ENCODE measurements at places on chromosomes 3 and 15. TPM values are rescaled to one million over a fixed set of nuclear protein-coding genes. Genes with fewer than 3 reads are reported as not detected.

DNA sequence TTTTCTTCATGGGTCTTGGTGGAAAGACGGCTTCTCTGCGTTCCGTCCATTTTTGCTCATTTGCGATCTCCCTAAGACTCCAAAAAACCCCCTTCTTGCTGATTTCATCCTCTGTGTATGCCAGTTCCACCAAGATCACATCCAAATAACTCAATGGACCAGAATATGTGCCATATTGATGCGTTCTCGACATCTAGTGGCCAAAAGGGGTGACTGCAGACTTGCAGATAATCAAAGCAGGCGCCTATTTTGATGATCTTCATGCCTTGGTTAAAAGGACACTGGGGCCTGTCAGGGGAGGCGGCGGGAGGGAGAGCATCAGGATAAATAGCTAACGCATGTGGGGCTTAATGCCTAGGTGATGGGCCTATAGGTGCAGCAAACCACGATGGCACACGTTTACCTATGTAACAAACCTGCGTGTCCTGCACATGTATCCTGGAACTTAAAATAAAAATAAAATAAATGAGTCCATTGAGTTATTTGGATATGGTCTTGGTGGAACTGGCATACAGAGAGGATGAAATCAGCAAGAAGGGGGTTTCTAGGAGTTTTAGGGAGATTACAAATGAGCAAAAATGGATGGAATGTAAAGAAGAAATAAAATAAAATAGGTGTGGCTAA lies 104.2 kb upstream of the RAD18 start:
- DNase-seq: peak; percentile 66
- H3K27me3 ChIP-seq: no peaks in the 10 kb centered on the region
- H3K4me1 ChIP-seq: no peaks in the 10 kb centered on the region
- peaks cover 10% of the 10 kb centered on the region for H3K36me3 ChIP-seq

GRCh38 chr3:154818676-154819255 lies 261.4 kb upstream of the MME start:
- no peak for DNase-seq
- H3K4me1 ChIP-seq: no peaks in the 10 kb centered on the region
- no peak overlapping the region for H3K4me3 ChIP-seq
- H3K27ac ChIP-seq: no peak overlapping the region
- H3K36me3 ChIP-seq: peaks cover 11% of the 10 kb centered on the region

DNA sequence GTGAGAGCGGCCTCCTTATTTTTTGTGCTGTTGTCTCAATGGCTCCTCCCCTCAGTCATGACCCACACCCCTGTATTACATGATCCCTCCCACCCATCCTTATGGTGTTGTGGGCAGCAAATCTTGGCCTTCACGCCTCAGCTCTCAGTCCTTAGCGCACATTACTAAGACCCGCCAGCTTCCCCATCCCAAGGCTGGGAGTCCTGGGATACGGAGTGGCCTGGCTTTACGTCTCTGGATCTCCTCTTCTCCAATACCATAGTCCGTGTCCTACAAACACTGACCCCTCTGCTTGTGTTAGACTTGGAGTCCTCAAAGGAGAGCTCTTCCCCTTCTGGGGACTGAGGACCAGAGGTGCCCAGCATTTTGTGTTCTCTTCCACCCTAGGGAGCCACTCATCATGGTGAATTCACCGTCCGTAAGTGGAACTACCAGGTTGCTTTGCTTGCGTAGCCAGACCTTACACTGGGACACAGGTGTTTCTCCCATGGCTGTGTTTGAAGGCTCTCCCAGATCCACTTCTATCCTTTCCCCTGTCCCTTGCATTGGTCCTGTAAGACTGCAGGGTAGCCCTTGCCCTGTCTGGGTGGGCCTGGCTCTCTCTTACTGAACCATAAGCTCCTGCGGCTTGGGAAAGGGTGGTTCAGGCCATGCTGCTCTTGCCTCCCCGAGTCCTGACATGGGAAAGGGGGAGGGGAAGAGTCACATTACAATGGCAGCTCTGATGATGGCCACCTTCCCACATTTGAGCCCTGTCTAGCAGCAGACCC lies 13.6 kb downstream of the GRM2 start:
- peaks cover 16% of the 10 kb centered on the region for H3K4me1 ChIP-seq
- peaks cover 1% of the 10 kb centered on the region for H3K27me3 ChIP-seq
- no peak overlapping the region for H3K4me3 ChIP-seq
- no peaks in the 10 kb centered on the region for H3K36me3 ChIP-seq
- H3K27ac ChIP-seq: peak overlapping the region; percentile 35

- no peak overlapping the region for H3K4me3 ChIP-seq
- no peaks in the 10 kb centered on the region for H3K36me3 ChIP-seq
- H3K4me1 ChIP-seq: peaks cover 34% of the 10 kb centered on the region
- H3K27ac ChIP-seq: no peak overlapping the region
Measured at GRCh38 chr3:66588340-66588847, 87.6 kb upstream of the LRIG1 start.

DNA sequence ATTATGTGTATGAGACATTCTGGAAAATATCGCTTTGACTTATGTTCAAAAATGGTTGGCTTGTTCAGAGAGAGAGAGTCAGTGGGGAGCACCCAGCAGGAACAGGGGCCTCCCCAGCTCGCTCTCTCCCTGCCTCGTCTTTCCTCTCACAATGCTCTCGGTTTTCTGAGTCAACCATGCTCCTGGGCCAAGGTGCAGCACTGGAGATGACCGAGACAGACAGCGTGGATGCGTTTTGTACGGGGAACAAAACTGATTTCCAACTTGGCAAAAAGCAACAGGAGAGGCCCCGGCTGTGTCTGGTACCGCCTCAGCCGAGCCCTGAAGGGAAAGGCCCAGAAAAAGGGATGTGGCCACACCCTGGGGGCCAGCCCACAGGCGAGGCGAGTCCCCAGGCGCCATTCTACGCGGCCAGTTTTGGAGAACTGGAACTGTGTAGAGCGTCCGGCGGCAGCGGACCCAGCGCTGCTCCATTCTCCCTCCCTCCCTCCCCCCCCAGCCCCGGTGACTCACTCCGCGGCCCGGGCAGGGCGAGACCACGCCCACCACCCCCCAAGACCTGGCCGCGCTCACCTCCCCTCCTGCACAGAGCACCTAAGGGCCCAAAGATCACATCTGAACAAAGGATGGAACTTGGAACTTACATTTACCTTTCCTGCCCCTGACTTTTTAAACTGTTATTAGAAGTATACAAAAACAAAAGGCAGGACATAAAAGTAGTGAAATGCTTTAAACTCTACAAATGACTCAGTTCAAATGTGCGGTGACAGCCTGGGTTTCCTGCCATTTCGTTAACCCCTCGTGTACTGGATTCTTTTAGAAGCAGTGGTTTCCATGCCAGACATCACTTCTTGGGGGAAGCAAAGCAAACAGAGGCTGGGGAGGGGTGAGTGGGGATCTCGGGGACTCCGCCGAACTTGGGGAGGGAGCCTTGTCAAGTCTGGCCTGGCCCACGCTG lies 12.7 kb downstream of the ATP10A start:
- DNase-seq: peak; percentile 53
- no peaks in the 10 kb centered on the region for H3K27me3 ChIP-seq
- H3K4me3 ChIP-seq: peak overlapping the region; percentile 77
- H3K36me3 ChIP-seq: no peaks in the 10 kb centered on the region
- peak overlapping the region; percentile 81 for H3K27ac ChIP-seq

Gene PLSCR4
- 3.8 TPM for total RNA-seq

DNA sequence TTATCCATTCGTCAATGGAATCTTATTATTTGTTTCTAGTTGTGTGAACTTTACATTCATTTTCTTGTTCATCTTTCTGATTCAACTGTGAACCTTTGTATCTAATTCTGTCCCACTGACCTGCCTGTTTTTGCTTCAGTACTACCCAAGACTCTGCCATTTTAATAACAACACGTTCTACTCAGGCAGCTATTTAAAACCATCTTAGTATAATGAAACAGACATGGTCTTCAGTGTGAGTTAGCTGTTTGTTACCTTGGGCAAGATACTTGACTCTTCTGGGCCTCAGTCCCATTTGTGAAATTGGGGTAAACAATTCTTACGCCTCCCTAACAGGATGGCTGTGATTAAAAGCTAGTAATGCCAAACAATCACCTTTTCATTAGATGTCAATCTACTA lies 1.6 kb downstream of the BTBD1 start:
- H3K4me1 ChIP-seq: peaks cover 10% of the 10 kb centered on the region
- no peak overlapping the region for H3K4me3 ChIP-seq
- H3K27ac ChIP-seq: peak overlapping the region; percentile 57
- peaks cover 9% of the 10 kb centered on the region for H3K36me3 ChIP-seq

DNA sequence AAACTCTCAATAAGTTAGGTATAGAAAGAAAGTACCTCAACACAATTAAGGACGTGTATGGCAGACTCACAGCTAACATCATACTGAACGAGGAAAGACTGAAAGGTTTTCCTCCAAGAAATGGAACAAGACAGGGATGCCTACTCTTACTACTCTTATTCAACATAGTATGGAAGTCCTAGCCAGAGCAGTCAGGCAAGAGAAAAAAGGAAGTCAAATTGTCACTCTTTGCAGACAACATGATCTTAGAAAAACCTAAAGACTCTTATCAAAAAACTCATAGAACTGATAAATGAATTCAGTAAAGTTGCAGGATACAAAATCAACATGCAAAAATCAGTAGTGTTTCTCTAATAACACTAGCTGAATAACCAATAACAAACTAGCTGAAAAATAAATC lies 96.0 kb downstream of the C3orf70 start:
- no peak for DNase-seq
- H3K27ac ChIP-seq: no peak overlapping the region
- H3K27me3 ChIP-seq: no peaks in the 10 kb centered on the region

- peaks cover 48% of the 10 kb centered on the region for H3K4me1 ChIP-seq
- H3K4me3 ChIP-seq: no peak overlapping the region
- DNase-seq: no peak
- peak overlapping the region; percentile 46 for H3K27ac ChIP-seq
- H3K36me3 ChIP-seq: peaks cover 40% of the 10 kb centered on the region
Measured at GRCh38 chr3:124780356-124780755, 50.1 kb downstream of the UMPS start.

- H3K27me3 ChIP-seq: no peaks in the 10 kb centered on the region
- H3K4me3 ChIP-seq: no peak overlapping the region
- no peaks in the 10 kb centered on the region for H3K36me3 ChIP-seq
- H3K27ac ChIP-seq: no peak overlapping the region
- peak; percentile 1 for DNase-seq
Measured at GRCh38 chr3:127688022-127688415, 15.3 kb downstream of the ABTB1 start.

DNA sequence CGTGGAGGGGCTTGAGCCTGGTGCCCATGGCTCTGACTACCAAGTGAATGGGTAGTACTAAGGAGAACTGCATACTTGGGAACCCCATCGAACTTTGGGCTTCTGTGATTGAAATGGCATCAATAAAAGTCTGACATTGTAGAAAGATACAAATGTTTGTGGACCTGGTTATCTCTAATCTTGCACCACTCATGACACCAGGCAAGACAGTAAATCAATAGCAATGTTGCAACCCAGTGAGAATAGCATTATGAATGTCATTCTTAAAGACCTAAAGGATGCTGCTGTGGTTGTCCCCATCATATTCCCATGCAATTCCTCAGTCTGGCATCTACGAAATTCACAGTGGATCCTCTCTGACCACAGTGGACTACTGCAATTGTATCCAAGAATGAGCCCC lies 233.6 kb upstream of the LYSMD4 start:
- H3K4me3 ChIP-seq: no peak overlapping the region
- DNase-seq: no peak
- peaks cover 3% of the 10 kb centered on the region for H3K27me3 ChIP-seq
- no peak overlapping the region for H3K27ac ChIP-seq
- no peaks in the 10 kb centered on the region for H3K4me1 ChIP-seq

- H3K27ac ChIP-seq: no peak overlapping the region
- no peaks in the 10 kb centered on the region for H3K36me3 ChIP-seq
- no peaks in the 10 kb centered on the region for H3K4me1 ChIP-seq
- peak; percentile 30 for DNase-seq
Measured at GRCh38 chr15:39685999-39686613, 96.5 kb downstream of the FSIP1 start.
